ENCODE measurements at places on chromosomes 6 and 20. TPM values are rescaled to one million over a fixed set of nuclear protein-coding genes. Genes with fewer than 3 reads are reported as not detected.

The CALHM5 gene
- under 0.01 TPM for total RNA-seq

The MATN4 gene
- 0.37 TPM for total RNA-seq

The ADA gene
- total RNA-seq: 14.1 TPM

The CYP21A2 gene
- not detected for total RNA-seq

The TLDC2 gene
- not detected for total RNA-seq

The CARMIL1 gene
- 42.7 TPM for total RNA-seq

The PLN gene
- 158 TPM for total RNA-seq

- no peak for DNase-seq
Measured at GRCh38 chr20:57777911-57778310, 68.1 kb upstream of the PMEPA1 start.

DNA sequence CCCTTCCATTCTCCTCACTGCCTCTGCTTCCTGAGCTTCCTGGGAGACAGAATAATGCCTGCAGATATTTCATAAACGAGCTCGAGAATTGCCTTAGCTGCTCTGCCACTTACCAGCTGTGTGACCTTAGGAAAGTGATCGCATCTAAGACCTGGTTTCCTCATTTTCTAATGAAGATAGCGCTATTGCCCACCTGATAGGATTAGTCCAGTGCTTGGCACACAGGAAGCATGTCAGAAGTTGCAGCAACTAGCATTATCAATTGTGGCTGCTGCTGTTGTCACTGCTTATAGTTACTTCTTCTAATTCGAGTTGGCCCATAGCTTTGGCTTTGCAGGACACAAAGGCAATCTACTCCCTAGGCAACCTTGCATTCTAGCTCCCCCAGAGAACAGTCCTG lies 305.5 kb upstream of the SGK1 start:
- no peak for DNase-seq

- no peak for DNase-seq
Measured at GRCh38 chr6:145153495-145153894, 581.8 kb downstream of the EPM2A start.

GRCh38 chr6:76752841-76753240 lies 680.4 kb upstream of the IMPG1 start:
- DNase-seq: no peak

- DNase-seq: peak; percentile 66
Measured at GRCh38 chr20:52379723-52380336, 188.3 kb upstream of the ZFP64 start.

- no peak for DNase-seq
Measured at GRCh38 chr20:47545499-47545898, 43.8 kb downstream of the NCOA3 start.

DNA sequence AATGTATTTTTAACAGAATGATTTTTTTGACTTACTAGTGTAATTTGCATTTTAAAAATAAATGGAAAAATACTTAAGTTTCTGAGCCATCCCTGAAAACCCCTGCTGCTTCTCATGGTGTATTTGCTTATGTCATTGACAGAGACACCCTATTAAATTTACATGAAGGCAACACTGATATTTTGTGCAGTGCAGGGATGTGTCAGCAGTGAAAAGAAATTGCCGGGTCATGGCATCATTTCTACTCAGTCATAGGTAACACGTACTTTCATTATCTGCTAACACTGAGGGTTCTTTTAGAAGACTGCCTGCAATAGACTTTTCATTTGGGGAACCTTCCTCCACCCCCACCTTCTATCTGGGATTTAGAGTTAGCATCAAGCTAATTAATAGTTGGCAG lies 136.7 kb upstream of the RNF217 start:
- no peak for DNase-seq

GRCh38 chr6:158852312-158853071 lies 33.3 kb upstream of the EZR start:
- peak; percentile 34 for DNase-seq

DNA sequence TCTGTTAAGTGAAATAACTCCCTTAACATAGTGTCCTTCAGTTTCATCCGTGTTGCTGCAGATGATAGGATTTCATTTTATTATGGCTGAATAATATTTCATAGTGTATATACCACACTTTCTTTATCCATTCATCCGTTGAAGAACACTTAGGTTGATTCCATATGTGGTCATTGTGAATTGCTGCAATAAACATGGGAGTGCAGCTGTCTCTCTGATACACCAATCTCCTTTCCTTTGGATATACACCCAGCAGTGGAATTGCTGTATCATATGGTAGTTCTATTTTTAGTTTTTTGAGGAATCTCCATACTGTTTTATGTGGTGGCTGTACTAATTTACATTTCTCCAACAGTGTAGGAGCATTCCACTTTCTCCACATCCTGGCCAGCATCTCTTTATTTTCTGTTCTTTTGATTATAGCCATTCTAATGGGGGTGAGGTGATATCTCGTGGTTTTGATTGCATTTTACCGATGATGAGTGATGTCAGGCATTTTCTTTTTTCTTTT lies 193.2 kb downstream of the SLC16A10 start:
- DNase-seq: no peak

DNA sequence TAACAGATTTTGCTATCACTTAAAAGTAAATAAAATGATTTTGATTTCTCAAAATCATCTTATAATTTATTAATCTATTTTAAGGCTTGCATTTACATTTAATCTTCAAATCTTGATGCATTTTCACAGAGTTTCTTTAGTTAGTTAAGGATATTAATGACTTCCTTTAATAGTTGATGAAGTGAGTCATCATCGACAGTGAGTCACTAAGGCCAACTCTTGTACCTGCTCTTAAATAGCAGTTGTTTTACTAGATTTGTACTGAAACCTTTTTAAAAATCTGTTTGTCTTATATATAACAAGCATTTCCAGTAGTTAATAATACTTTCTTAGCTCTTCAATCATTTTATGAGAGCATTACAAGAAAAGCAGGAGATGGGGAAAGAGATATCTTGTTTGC lies 191.7 kb downstream of the ESR1 start:
- no peak for DNase-seq

DNA sequence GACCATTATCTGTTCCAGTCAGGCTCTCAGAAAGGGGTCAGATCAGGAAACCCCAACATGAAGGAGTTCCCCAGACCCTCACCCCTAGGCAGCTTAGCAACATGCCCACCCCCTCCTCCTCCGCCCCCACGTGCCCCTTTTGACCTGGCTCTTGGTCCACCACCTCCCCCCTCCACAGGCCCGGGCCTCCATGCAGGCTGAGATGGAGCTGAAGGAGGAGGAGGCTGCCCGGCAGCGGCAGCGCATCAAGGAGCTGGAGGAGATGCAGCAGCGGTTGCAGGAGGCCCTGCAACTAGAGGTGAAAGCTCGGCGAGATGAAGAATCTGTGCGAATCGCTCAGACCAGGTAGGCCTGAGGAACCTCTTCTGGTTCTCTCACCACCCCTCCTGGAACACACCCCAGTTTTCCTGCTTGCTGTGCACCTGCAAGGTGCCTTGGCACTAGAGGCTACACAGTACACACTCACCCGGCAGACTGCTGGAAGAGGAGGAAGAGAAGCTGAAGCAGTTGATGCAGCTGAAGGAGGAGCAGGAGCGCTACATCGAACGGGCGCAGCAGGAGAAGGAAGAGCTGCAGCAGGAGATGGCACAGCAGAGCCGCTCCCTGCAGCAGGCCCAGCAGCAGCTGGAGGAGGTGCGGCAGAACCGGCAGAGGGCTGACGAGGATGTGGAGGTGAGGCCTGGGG lies 21.9 kb downstream of the DEF6 start:
- no peak for DNase-seq

- DNase-seq: peak; percentile 9
Measured at GRCh38 chr6:114240796-114241195, 102.0 kb downstream of the HS3ST5 start.

DNA sequence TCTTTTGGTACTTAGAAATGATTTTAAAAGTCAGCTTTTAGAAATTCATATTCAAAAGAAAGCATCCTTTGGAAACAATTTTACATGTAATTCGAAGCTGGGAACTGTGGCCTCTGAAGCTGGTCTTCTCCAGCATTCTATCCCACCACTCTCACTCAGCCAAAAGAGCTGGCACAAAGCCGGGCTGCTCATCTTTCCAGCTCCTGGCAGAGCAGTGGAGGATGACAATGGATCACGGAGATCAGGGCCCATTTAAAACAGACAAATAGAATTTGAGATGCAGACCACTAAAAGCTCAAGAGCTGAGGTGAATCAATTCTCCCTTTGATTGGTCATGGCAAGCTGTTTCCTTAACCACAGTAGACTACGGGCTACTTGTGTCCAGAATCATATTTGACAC lies 60.6 kb downstream of the OTOR start:
- DNase-seq: no peak

DNA sequence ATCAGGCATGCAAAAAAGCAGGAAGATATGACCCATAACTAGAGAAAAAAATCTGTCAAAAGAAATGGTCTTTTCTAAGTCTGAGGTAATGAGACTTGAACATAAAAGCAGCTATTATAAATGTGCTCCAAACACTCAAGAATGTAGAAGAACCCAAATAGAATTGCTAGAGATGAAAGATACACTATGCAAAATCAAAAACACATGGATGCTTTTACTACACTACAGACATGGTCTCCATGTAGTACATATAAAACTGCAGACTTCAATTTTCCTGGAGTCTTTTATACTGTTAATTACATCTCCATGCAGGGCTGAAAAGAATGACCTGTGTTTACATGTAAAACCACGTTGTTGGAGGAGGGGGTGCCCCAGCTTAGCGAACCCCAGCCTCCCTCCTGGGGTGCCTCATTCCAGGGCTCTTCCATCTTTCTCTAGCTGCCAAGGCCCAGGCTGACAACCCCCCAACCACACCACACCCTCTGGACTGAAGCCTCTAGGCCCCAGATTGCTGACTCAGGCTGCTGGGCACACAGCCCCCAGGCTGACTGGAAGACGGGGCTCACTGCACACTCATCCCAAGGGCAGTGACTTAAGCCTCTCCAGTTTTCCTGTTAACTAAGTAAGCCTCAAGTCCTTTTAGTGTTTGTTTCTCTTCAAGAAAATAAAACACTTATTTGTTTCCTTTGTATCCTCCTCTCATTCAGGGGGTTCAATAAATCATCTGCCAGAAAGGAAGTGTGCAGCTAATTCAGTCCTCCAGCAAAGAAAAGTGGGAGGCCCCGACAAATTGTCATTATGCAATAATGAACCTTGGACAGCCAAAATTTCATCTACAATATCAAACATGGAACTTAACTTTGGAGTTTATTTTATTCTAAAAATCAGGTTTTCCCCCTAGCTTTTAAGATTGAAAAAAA lies 26.0 kb upstream of the PLAGL1 start:
- DNase-seq: no peak

- DNase-seq: no peak
Measured at GRCh38 chr6:2819978-2820377, 21.7 kb downstream of the SERPINB1 start.

- no peak for DNase-seq
Measured at GRCh38 chr20:47508278-47508677, 6.6 kb downstream of the NCOA3 start.

DNA sequence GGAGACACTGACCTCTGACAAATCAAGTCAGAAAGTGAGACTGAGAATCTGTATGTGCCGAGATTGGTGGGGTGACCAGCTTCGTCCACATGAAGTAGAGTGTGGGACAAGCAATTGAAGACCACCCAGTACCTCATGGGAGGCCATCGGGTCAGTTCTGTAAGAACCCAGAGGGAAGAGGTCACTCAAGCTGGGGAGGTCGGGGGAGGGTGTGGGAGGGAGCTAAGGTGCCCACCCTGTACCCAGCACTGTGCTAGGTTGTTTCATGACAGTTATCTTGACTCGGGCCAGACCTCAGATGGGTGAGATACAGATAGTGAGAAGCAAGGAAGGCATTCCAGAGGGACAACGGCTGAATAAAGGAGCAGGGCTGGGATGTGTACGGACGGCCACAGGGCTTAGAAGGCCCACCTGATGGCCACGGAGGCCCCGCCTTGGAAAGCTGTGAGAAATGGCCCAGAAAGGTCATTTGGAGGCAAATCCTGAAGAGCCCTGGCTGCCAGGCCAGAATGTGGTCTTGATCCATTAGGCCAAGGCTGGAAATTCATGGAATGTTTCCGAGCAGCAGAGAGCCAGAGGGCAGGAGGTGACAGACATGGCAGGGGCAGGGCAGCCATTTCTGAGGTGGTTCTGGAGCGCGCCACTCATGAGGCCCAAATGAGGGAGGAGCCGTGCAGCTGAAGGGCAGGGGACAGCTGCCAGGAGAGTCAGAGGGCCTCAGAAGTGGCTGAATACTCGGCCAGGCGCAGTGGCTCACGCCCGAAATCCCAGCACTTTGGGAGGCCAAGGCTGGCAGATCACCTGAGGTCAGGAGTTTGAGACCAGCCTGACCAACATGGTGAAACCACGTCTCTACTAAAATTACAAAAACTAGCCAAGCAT lies 7.7 kb downstream of the MMP24OS start:
- no peak for DNase-seq

DNA sequence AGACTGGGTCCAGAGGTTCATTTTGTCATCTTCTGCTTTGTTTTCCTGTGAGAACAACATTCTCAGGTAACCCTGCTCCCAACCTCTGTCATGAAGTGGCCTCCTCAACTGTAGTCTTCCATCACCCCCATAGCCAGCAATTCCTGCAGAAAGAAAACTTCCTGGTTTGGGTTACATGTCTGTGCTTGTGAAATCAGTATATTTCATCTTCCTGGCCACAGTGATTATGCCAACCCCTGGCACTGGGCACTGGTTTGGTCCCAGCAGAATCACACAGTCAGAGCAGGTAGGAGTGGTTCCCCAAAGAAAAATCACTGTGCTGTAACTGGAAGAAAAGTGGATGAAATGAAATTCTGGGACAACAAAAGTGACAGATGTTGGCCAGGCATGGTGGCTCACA lies 52.5 kb downstream of the CRYBG1 start:
- DNase-seq: no peak

DNA sequence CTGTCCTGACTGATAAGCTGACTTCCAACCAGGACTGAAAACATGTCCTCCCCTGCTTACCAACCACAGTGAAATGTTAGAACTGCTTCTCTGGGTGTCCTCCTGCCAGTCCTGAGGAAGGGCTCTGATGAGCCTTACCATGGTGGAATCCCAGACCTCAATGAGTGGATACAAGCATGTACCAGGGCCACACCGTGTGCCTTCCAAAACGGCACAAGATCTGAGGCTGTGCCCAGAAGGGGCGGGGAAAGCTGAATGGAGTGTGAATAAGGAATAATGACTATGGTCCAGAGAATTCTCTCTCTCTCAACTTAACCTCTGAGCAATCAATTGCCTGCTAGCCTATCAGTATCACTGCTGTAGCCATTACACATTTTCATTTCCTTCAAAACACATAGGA lies 51.7 kb downstream of the PDE10A start:
- DNase-seq: no peak

GRCh38 chr20:56995635-56996075 lies 270.8 kb downstream of the BMP7 start:
- DNase-seq: no peak

- no peak for DNase-seq
Measured at GRCh38 chr20:48339986-48340882, 487.6 kb downstream of the PREX1 start.

DNA sequence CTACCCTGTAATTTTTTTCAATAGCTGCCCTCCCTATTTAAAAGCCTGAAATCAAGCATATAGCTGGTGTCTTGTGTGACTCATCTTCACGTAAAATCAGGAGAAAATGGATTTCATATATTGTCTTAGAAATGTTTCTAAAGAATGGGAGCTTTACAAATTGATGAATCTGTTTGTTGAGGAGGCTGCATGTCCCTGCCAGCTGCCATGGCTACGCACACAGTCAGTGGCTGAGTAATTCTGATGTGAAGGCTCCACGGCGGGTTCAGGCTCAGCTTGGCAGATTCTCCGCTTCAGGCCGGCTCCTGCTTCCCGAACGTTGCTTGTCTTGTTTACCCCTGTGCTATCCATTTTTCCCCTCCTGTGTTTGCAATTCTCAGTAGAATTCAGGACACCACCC lies 82.8 kb downstream of the CCDC170 start:
- DNase-seq: no peak

- DNase-seq: no peak
Measured at GRCh38 chr6:131003488-131004386, 59.3 kb downstream of the EPB41L2 start.
